ENCODE measurements at places on chromosomes 3 and 15.

DNA sequence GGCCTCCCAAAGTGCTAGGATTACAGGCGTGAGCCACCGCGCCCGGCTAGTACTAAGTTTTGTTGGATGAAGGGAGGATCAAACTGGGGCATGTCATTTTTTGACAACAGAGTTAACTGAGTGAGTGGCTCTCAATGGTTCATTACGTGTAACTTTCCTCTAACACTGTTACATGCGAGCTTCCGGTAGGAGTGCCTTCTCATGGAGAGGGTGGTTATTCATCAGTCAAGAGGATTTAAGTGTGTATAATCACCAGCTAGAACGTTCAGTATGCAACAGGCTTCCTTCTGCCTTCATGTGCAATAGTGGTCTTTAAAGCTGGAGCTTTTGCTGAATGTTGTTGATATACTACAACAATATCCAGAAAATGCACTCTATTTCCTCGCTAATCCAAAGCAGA lies 19.1 kb upstream of the GOLGA8A start:
- no peak for DNase-seq

- no peak for DNase-seq
Observed at GRCh38 chr3:183988216-183988790, 29.4 kb downstream of the ABCC5 start.

- DNase-seq: no peak
Observed at GRCh38 chr3:175716446-175716845, 857.3 kb downstream of the NAALADL2 start.

- peak; percentile 32 for DNase-seq
Observed at GRCh38 chr3:136750209-136750896, 1.8 kb downstream of the STAG1 start.

DNA sequence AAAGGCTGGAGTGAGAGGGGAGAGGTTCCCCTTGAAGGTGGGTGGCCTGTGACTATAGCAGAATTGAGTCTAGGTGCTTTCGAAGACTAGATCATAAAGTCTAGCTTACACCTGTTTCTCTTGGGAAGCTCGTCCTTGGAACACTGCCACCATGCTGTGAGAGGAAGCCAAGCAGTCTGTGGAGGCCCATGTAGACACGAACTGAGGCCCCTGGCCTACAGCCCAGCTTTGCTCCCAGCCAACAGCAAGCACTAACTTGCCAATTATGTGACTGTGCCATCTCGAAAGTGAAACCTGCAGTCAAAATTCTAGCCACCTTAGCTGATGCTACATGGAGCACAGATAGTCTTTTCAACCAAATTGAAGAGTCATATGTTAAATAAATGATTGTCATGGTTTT lies 190.5 kb upstream of the NECTIN3 start:
- DNase-seq: peak; percentile 70

GRCh38 chr15:56148064-56148463 lies 95.6 kb downstream of the RFX7 start:
- DNase-seq: no peak

- DNase-seq: no peak
Observed at GRCh38 chr3:155317211-155317610, 23.7 kb upstream of the STRIT1 start.

DNA sequence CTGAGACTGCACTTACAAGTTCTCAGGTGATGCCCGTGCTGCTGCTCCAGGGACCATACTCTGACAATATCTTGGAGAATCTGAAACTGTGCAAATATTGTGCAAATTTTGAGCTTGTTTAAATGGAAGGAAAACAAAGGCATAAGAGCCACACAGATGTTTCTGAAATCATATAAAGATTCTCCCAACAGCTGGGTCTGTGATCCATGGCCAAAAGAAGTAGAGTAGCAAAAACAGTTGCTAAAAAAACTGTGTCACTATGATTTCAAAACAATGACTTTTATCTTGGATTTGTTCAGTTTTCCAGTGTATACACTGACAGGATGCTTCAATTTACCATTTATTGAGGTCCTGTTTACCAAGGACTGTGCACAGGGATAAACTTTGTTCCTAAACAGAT lies 25.3 kb downstream of the NPTN start:
- DNase-seq: no peak

- DNase-seq: no peak
Observed at GRCh38 chr3:78129707-78130106, 1089.8 kb downstream of the ROBO2 start.

- DNase-seq: peak; percentile 76
Observed at GRCh38 chr3:70358978-70359580, 46.6 kb upstream of the MDFIC2 start.

- DNase-seq: no peak
Observed at GRCh38 chr15:101455291-101456025, 34.0 kb downstream of the PCSK6 start.

DNA sequence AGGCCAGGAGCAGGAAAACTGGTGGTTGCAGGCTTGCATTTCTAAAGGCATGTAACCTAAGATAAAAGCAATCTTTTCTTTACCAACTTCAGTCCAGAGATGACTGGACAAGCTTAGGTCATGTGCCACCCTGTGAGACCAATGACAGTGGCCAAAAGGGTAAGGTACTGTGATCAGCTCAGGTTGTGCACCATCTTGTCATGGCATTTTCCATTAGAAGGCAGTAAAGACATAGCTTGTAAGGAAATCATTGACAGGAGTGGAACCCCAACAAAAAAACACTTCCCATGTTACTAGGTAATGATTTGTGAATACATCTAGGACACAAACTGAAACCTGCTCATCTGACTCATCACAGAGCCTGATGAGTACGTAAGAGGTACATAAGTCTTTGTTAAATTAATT lies 35.2 kb downstream of the SSR3 start:
- DNase-seq: peak; percentile 92

- peak; percentile 92 for DNase-seq
Observed at GRCh38 chr3:7015683-7016440, 154.9 kb downstream of the GRM7 start.
